ENCODE measurements at places on chromosomes 12 and 14. TPM values are rescaled to one million over a fixed set of nuclear protein-coding genes. Genes with fewer than 3 reads are reported as not detected.

Gene SPIC
- not detected for total RNA-seq

Gene PSMA3
- 186 TPM for total RNA-seq

Gene C12orf50
- total RNA-seq: not detected

Gene DEGS2
- total RNA-seq: 1.6 TPM

Gene AKAP5
- 0.68 TPM for total RNA-seq

Gene MUCL1
- not detected for total RNA-seq

Gene PRB2
- total RNA-seq: not detected

Gene NOVA1
- 3.5 TPM for total RNA-seq

Gene MYF5
- total RNA-seq: not detected

Gene STXBP6
- 2.0 TPM for total RNA-seq

Gene FOXG1
- 0.12 TPM for total RNA-seq

Gene FERMT2
- 54.9 TPM for total RNA-seq

Gene NYNRIN
- 0.26 TPM for total RNA-seq

Gene CDCA4
- total RNA-seq: 43.1 TPM

Gene KRT2
- not detected for total RNA-seq

Gene OASL
- total RNA-seq: 4.1 TPM

Gene MGAT4C
- total RNA-seq: not detected

Gene VSX2
- total RNA-seq: not detected

Gene CRIP2
- 172 TPM for total RNA-seq

Gene TAS2R9
- total RNA-seq: not detected

Gene LMNTD1
- not detected for total RNA-seq

Gene SCNN1A
- total RNA-seq: 21.8 TPM

Gene ACOT4
- 1.9 TPM for total RNA-seq

Gene JDP2
- 40.9 TPM for total RNA-seq

Gene MIPOL1
- total RNA-seq: 3.3 TPM

Gene LRRIQ1
- total RNA-seq: 1.3 TPM

Gene DAO
- not detected for total RNA-seq

Gene SOAT2
- total RNA-seq: 0.23 TPM

Gene ZDHHC22
- total RNA-seq: 0.20 TPM

Gene WBP11
- 45.8 TPM for total RNA-seq

Gene SRRM4
- not detected for total RNA-seq

Gene KRT86
- total RNA-seq: 47.1 TPM

Gene DLK1
- total RNA-seq: 0.42 TPM

Gene NKX2-8
- 4.1 TPM for total RNA-seq

Gene RERG
- total RNA-seq: 0.18 TPM

Gene TAS2R46
- not detected for total RNA-seq

Gene FIGNL2
- total RNA-seq: 0.27 TPM

Gene CLEC4D
- total RNA-seq: not detected

Gene PRIM1
- 24.7 TPM for total RNA-seq

Gene DPY19L2
- total RNA-seq: 1.3 TPM

Gene USP44
- total RNA-seq: 0.34 TPM

Gene IL22
- not detected for total RNA-seq

Gene C12orf60
- 1.7 TPM for total RNA-seq

Measured in A549 treated with ZK216348 at 1 μM for 4 hours (cell line).